ENCODE measurements at places on chromosomes 3 and 15.

GRCh38 chr3:136792556-136793330, 26.2 kb upstream of the SLC35G2 start:
- DNase-seq = no peak

GRCh38 chr15:39946862-39947261, 12.9 kb downstream of the EIF2AK4 start:
- no peak for DNase-seq

DNA sequence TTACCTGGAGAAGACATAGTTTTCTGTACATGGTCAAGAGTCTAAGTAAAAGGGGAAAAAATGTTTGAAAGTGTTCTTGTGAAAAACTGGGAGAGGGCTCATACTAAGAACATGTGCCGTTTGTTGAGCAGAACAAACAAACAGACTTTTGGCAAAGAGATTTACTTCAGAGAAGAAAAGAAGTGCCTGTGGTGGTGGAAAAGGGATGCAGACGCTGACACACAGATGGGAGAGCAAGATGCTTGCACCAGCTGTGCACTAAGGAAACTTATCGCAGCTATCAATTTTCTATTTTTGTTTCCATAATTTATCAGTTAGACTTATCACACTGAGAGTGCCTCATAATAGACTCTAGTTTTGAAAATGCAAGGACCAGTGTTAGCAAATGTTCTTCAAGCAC, 259.6 kb upstream of the PDZRN3 start:
- no peak for DNase-seq

DNA sequence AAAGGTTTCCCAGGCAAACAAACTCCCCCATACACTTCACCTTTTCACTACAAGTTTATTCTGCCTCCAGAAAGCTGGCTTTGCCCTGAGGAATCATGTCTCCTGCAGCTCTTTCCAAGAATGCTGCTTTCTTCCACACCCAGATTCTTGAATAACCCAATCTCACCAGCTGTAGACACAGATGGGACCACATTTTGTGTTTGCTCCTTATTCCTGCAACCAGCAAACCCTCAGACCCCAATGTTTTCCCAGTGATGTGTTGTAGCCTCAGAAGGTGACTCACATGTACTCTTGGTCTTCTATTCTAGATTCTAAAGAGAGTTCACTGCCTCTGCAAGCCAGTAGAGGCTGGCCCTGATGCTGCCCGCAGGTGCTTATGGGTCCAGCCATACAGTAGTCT, 23.6 kb upstream of the TRIM59 start:
- no peak for DNase-seq

- DNase-seq = peak; percentile 13
These were observed 1.1 kb downstream of the CNBP start for GRCh38 chr3:129182390-129183185.

DNA sequence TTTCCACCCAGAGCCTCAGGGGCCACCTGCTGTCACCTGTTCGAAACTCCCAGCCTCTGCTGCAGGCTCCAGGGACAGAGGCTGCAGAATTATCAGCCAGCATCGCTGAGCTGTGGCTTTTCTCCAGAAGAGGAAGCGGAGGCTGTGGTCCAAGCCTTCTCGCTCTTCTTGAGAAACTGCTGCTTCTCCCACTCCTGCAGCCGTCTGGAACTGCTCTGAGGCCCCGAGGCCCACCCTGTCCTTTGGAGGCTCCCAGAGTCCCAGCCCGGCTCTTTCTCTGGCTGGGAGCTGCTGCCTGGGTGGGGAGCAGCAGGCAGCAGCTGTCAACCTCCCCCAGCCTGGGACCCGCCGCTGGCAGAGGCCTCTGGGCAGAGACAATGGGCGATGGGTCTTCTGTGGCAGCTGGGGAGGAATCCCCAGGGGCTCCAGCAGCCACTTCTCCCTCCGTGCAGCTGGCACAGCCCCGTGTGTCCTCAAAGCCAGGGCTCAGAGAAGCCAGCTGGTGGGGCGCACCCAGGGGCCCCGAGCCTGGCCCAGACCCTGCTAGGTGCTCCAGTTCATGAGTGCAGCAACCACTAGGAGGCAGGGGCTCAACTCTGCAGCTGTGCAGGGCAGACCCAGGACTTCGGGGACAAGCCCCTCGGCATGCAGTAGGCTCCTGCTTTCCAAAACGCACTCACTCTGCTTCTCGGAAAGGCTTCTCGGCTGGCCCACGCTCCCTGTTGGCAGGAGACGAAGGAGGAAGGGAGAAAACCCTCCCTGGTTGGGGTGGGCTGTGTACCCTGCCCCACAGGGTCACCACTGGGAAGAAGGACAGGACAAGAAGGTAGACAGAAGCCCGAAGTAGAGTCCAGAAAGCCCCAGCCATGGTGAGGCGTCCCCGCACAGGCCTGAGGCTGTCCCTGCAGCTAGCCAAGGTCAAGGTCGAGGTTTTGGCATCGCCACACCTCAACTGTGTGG, 49.9 kb upstream of the FURIN start:
- DNase-seq = no peak

- DNase-seq = no peak
These were observed 323.6 kb downstream of the SOX2 start for GRCh38 chr3:182035324-182035723.

GRCh38 chr15:99604865-99605264, 39.1 kb downstream of the MEF2A start:
- DNase-seq = no peak

DNA sequence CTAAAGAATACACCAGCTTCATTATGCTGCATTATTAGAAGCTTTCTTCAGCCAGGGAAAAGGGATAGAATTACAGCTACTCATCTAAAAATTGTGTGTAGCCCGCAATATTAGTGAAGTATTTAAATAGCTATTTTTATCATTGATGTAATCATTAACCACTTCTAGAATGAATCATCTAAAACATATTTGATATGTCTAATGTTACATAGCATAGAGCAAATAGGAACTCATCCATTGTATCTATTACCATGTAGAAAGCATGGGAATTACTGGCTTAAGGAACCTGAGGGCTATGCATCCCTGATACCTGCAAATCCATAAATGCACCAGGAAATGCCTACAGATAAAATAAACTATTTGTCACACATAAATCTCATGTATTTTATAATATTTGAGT, 54.5 kb upstream of the VGLL3 start:
- DNase-seq = no peak

- DNase-seq = no peak
These were observed 254.4 kb upstream of the GPR149 start for GRCh38 chr3:154684440-154684839.

DNA sequence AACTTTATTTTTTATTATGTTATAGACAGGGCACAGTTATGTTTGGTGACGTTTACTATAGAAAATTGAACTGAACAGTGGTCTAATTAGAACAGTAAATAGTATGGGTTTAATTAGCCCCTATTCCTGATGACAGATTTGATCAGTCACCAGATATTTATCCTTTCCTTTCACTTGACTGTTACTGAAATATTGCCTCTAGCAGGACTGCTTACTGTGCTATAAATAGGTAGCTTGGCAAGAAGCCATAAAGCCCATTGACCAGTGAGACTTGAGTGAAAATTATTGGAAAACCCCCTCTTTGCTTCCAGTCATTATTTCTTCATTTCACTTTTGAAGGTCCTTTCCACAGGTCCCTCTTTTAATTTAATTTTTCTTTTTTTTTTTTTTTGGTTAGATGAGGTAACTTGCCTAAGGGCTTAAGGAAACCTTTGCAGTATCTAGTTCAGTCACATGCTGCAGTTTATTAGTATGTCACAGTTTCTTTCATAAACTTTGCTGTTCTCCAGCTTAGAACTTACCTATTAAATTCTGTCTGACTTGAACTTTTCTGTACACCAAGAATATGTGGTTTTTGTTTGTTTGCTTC, 115.6 kb downstream of the ADAMTSL3 start:
- DNase-seq = no peak

DNA sequence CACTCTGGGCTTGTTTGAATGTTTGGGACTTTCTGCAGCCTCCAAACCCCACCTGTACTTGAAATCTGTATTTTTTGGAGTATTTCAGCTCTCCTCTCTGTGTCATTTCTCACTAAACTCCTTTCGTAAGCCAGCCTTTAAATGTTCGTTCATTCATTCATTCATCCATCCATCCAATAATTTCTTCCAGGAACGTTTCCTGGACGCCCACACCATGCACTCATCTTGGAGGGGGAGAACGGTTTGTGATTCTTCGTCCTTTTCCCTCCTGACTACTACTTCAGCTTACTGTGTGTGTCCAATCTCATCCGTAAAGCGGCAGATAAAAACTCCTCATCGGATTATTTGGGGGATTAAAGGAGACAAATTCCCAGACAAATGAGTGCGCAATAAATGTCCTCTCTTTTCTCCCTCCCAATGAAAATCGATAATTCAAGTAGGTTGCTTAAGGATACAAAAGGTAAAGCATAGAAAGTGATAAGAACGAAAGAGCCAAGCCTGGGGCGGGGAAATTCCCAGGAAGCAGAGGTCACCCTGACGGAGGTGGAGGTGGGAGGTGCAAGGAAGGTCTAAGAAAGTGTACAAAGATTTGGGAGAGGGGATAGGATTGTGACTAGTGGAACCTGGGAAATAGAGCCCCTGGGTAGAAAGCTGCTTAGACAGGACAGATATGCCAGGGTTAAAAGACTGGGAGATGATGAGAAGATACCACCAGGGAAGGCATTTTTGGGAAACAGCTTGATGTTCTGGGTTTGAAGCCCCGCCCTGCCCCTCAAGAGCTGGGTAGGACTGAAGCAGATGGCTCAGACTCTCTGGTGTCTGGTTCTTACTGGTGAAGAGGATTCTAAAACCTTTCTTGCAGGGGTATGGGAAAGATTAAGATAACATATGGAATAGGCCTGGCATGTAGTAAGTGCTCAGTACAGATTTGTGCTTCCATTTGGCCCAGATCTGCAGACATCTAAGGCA, 896 bp upstream of the KLHL25 start:
- DNase-seq = no peak

DNA sequence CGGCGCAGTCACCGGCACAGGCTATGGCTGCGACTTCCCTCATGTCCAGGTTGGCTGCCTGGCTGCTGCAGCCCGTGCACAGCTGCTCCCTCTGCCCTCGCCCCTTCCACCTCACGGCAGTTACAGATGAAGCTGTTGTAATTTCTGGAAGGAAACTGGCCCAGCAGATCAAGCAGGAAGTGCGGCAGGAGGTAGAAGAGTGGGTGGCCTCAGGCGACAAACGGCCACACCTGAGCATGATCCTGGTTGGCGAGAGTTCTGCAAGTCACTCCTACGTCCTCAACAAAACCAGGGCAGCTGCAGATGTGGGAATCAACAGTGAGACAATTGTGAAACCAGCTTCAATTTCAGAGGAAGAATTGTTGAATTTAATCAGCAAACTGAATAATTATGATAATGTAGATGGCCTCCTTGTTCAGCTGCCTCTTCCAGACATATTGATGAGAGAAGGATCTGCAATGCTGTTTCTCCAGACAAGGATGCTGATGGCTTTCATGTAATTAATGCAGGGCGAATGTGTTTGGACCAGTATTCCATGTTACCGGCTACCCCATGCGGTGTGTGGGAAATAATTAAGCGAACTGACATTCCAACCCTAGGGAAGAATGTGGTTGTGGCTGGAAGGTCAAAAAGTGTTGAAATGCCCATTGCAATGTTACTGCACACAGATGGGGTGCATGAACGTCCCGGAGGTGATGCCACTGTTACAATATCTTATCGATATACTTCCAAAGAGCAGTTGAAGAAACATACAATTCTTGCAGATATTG, 13.2 kb upstream of the GNB4 start:
- DNase-seq = no peak

DNA sequence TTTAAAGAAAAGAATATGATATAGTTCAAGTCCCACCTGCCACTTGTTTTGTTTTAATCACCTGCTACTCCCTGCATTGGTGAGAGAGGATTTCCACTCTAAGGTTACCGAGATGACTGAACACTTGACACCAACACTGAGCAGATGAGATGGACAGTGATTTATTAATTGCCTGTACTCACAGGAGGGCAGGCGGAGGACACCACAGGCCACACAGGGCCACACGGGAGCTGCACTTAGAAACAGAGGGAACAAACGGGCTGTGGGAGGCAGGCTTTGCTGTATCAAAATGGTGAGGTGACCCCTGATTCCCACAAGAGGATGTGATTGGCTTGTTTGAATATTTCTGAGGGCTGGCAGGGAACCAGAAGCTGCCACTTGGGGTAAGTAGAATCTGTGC, 10.8 kb downstream of the MINAR1 start:
- no peak for DNase-seq

GRCh38 chr3:171348121-171348520, 112.1 kb downstream of the TNIK start:
- DNase-seq = peak; percentile 77

- no peak for DNase-seq
These were observed 6.0 kb downstream of the TM4SF19 start for GRCh38 chr3:196332168-196332567.

DNA sequence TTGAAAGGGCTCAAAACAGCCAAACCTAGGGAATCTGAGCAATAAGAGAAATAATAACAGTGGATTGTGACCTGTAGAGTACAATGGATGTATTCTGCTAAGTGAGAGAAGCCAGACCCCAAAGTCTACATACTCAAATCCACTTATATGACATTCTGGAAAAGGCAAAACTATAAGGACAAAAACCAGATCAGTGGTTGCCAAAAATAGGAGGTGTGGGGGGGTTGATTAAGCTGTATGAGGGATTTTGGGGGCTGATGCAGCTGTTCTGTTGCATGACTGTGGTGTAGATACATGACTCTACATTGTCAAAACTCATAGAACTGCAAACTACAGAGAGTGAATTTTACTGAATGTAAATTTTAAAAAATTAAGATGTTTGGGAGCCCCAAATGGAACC, 20.1 kb upstream of the CGNL1 start:
- no peak for DNase-seq

DNA sequence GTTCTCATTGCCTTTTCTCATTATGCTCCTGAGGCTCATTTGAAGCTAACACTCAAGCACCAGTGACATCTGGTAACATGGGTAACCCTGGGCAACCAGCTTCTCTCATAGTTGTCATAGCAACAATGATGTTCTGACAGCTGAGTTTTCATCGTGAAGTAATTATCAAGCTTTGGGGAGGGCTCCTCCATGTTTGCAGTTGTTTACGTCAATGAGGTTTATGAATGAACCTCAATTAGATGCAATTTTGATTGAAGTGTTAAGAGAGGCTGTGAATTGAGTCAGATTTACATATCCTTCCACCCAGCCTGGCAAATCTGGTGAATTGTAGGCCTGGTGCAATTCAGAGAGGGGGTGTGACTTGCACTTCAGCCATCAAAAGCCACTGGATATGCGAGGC, 119.3 kb upstream of the CHD2 start:
- DNase-seq = no peak

DNA sequence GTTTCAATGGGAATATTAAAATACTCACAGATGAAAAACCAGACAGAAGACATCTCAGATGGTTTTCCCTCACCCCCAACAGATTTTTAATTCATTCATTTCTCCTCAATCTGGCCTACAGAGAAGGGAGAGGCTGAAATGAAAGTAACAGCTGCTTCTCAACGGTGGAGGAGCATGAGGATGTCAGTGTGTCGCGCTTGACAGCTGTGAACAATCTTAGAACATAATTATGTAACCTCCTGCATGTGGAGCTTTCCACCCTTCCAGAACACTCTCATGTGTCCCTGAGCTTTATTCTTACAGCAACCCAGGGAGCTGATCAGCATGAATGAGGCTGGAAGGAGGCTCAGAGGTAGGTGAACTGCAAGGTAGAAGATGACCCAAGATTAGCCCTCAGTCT, 52.7 kb downstream of the MB21D2 start:
- DNase-seq = no peak
